Stimulated activated CD8-positive, alpha-beta memory T cell treated with anti-CD3 and anti-CD28 coated beads, Interleukin-4, amount 100 ng/mL, for 24 hours (primary cell): ENCODE measurements at places on chromosomes 3 and 15.

GRCh38 chr3:13371100-13372075 lies 48.7 kb downstream of the NUP210 start:
- no peak for DNase-seq

- DNase-seq = no peak
These were observed 149.9 kb upstream of the GALNT15 start for GRCh38 chr3:16024548-16024947.

GRCh38 chr15:75171408-75171807 lies 30.3 kb upstream of the C15orf39 start:
- DNase-seq = no peak

- DNase-seq = no peak
These were observed 53.4 kb downstream of the UBE2E1 start for GRCh38 chr3:23859012-23859743.

DNA sequence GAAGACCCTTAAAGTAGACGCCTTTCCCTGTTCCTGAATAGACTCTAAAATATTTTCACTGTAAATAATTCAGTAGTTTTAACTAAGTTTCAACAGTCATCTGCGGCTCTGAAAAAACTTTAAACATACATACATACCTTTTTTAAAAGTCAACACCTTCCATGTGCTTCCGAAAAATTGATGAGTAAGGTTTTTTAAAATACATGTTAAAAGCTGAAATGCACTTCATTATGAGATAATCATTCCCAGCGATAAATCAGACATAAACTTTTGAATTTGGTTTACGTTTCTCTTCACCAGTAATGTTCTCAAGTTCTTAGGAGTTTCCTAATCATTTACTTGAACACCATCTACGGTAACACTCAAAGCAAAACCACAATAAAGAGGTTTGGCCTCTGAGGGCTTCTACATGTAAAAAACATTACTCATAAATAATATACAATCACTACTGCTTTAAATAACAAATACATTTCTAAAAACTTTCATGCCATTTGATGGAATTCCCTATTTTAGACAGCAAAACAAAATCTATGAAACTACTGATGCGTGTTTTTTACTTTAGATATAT lies 403.5 kb downstream of the SHQ1 start:
- no peak for DNase-seq

DNA sequence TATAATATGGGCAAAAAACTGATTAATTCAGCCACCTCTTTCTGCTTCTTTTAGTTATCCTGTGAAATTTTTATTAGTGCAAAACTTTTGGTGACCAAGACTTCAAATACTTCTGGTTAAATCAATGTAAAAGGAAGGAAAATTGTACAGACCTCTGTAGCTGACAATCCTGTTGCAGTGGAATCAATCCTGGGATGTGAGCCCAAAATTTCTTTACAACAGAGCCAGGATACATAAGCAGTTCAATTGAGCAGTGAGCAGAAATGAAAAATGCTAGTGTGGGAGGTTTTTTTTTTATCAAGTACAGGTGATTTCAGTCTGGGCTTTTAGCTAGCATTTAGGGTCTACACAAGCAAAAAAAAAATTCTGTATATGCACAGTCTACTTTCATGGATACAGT lies 398.0 kb downstream of the OTOL1 start:
- no peak for DNase-seq

- no peak for DNase-seq
These were observed 252.1 kb upstream of the GRM7 start for GRCh38 chr3:6608843-6609242.

GRCh38 chr15:24734396-24734795 lies 58.8 kb downstream of the NPAP1 start:
- DNase-seq = no peak

- DNase-seq = no peak
These were observed 45.0 kb downstream of the CCR1 start for GRCh38 chr3:46162975-46163555.

- DNase-seq = no peak
These were observed 5.7 kb upstream of the CNTN6 start for GRCh38 chr3:1087066-1087560.

- DNase-seq = no peak
These were observed 34.9 kb downstream of the PIK3R4 start for GRCh38 chr3:130711565-130712324.

GRCh38 chr3:39783680-39784079 lies 25.7 kb upstream of the MYRIP start:
- DNase-seq = no peak

DNA sequence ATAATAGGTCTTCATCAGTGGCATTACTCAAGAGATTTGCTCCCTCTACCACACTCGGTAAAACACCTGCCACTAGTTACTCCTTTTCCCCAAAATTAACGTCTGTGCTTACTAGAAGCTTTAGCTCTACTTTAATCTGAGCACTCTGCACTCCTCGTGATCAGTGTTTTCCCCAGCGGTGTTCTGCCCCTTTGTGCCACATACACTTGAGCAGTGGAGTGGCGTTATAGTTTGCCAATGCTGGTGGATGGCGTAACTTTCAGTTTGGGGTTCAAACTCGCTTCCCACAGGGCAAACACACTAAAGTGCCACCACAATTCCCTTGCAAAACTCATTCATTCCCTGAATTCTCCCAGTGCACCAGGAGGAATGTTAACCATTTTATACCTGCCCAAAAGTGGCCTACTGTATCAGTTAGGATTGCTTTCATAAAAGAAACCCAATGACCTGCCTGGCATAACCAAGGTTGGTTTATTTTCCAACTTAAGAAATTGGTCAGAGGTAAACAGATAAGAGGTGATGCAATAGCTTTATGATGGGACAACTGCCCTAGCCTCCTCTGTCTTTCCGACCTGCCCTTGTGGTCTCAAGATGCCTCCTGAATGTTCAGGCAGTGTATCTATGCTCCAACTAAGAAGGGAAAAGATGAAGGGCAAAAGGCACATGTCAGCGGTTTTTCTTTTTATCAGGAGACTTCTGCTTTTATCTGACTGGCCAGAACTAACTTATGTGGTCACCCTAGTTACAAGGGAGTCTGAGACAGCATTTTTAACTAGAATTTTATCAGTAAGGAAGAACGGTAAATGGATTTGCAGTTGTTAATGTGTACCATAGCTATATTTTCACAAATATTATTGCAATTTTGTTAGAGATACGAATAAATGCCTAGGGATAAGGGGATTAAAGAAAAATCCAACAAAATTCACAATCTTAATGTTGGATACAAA lies 83.9 kb downstream of the FSIP1 start:
- DNase-seq = no peak

DNA sequence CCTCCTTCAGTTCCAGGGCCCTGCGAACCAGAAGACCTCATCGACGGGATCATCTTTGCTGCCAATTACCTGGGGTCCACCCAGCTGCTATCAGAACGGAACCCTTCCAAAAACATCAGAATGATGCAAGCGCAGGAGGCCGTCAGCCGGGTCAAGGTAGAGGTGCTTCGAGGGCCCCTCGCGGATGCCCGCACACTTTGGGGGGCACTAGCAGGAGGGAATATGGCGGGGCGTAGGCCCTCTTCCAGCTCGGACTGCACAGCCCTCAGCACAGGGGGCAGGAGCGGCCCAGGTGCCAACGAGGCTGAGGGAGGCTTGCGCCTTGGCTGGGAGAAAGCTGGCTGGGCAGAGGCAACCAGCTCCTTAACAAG lies 176.6 kb downstream of the NSMCE3 start:
- no peak for DNase-seq

DNA sequence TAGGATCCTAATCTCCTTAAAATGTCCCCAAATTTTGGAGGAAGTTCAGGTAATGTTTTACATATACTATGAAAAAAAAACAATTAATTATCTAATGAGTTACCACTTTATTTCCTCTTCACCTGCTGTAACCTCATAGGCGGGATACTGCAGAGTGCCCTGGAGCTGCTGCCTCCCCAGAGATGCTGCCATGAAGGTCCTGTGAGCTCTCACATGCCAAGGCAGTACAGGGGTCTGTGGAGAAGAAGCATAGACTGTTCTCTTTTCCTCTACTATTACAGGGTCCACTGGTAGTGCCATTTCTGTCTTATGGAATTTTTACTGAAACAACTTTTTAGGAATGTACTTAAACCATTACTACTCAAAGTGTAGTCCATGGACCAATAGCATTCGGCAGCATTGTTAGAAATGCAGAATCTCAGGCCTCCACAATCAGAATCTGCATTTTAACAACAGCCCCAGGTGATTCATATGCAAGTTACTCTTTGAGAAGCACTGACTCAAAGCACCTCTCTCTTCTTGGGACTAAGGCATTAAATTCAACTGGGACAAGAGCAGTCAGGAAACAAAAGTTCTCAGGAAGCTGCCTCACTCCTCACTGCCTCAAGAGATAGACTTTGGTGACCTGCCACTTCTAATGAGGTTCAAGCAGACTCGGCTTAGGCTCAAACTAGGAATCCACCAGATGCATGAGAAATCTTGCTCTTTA lies 30.3 kb upstream of the CPOX start:
- DNase-seq = no peak

DNA sequence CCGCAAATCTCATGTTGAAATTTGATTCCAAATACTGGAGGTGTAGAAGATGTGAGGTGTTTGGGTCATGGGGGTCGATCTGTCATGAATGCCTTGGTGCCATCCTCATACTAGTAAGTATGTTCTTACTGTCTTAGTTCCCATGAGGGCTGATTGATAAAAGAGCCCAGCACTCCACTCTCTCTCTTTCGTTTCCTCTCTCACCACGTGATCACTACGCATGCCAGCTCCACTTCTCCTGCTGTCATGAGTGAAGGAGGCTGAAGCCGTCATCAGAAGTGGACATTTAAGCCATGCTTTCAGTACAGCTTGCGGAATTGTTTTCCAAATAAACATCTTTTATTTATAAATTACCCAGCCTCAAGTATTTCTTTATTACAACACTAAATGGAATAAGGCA lies 6.1 kb downstream of the OR5H15 start:
- DNase-seq = no peak

- DNase-seq = no peak
These were observed 1108.5 kb upstream of the EPHA6 start for GRCh38 chr3:95705786-95706418.
